ENCODE measurements at places on chromosomes 11 and 22. TPM values are rescaled to one million over a fixed set of nuclear protein-coding genes. Genes with fewer than 3 reads are reported as not detected.
A peak's percentile ranks its signal among the peaks of the same experiment; 100 is the strongest.

NOX4 gene
- not detected for total RNA-seq

HPS5 gene
- 18.0 TPM for total RNA-seq

APOA1 gene
- not detected for total RNA-seq

APOL6 gene
- 62.3 TPM for total RNA-seq

MCHR1 gene
- not detected for total RNA-seq

SLC7A4 gene
- 0.16 TPM for total RNA-seq

SYCE3 gene
- total RNA-seq: not detected

CCDC157 gene
- 5.0 TPM for total RNA-seq

DNA sequence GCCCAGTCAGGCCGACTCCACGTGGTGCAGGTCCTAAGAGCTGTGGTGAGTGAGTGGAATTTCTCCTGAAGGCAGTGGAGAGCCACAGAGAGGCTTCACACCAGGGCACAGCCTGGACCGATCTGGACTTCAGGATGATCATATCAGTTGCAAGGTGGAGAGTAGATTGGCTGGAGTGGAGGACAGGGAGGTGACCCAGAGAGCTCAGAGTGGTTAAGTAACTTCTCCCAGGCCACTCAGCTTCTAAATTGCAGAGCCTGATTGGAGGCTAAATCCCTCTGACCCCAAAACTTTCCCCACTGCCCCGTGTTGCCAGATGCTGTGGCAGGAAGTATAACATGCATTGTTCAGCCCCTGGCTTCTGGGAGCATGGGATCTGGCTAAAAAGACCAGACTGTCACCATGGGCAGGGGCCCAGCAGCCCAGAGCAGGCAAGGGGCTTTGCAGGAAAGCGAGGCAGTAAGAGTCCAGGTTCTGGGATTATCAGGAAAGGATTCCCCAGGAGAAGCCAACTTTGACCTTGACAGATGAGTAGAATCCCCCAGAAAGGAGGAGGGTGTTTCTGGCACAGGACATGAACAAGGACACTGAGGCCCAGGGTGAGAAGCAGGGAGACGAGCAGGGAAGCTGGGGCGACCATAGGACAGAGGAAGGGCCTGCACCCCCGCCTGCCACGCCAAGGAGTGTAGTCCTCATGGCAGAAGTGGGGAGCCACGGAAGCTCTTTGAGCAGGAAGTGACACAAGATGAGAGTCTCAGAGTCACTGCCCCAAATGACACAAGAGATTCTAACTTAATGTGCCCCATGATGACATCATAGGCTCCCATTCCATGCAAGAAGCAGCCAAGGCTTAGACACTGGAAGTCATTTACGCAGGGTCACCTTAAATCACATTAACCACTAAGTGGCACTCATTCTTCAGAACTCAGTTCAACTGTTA is 4.8 kb downstream of the SLC35C1 start:
- H3K4me1 ChIP-seq: peaks cover 46% of the 10 kb centered on the region
- H3K4me3 ChIP-seq: no peak overlapping the region
- DNase-seq: no peak
- no peaks in the 10 kb centered on the region for H3K27me3 ChIP-seq
- peaks cover 41% of the 10 kb centered on the region for H3K36me3 ChIP-seq

DNA sequence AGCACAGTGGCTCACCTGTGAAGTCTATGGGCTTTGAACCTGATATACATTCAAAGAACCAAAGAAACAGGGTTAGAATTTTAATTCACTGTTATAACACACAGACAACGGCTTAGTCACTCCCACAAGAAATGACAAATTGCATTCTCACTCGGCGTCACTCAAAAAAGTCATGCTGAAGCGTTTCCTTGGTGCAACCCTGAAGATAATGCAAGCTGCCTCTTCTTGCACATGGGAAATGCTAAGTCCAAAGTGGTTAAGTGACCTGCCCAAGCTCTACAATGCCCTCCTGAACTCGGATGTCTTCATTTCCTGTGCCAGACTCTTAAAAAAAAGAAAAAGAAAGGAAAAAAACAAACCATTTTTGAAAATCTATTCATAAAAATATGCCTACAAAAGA is 10.0 kb downstream of the LGR4 start:
- H3K27ac ChIP-seq: no peak overlapping the region
- H3K4me3 ChIP-seq: no peak overlapping the region
- H3K27me3 ChIP-seq: peaks cover 6% of the 10 kb centered on the region
- no peaks in the 10 kb centered on the region for H3K4me1 ChIP-seq
- DNase-seq: no peak
- H3K36me3 ChIP-seq: no peaks in the 10 kb centered on the region

DNA sequence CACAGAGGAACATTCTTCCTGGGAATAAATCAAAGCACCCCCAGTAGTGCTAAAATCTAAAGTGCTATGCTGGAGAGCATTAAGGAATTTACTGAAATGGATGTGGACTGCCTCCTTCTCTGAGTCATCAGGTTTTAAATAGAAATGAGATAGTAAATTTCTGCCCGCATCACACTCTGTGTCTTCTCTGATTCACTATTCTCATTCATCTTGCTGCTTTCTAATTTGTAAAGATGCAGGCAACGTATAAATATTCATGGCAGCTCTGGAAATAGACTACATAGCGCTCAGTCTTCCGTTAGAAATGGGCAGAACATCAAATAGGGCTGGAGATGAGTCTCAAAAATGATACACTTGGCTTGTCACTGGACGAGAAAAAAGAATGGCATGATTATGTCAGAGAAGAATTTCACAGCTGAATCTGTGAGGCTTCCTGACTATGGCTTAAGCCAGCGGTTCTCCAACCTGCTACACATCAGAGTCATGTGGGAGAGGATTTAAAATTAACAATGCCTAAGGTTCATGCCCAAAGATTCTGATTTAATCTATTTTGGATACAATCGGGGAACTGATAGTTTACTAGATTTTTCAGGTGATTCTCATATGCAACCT is 178.2 kb downstream of the LRRC4C start:
- H3K4me1 ChIP-seq: no peaks in the 10 kb centered on the region
- H3K27me3 ChIP-seq: no peaks in the 10 kb centered on the region
- no peaks in the 10 kb centered on the region for H3K36me3 ChIP-seq

DNA sequence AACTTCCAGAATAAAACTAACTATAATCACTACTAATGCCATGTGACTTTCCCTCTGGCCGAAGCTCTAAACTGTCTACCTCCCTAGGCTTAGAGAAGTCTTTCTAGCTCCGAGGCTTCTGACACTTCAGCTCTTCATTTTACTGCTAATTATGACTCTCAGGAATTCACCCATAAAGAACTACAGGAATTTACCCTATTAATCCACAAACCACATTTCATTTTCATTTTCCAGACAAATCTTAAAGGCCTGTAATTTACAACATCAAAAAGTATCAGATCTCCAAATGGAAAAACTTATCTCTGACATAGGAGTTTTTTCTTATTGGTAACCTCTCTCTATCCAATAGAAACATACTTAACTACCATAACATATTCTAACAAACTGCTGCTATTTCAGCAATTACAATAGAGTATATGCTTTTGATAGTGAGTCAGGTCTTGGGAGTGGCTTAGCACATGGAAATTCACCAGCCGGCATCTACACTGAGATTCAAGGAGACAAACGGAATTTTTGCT is 33.4 kb downstream of the MRTFA start:
- H3K4me1 ChIP-seq: peaks cover 12% of the 10 kb centered on the region
- no peak overlapping the region for H3K27ac ChIP-seq
- H3K4me3 ChIP-seq: no peak overlapping the region
- H3K36me3 ChIP-seq: no peaks in the 10 kb centered on the region

DNA sequence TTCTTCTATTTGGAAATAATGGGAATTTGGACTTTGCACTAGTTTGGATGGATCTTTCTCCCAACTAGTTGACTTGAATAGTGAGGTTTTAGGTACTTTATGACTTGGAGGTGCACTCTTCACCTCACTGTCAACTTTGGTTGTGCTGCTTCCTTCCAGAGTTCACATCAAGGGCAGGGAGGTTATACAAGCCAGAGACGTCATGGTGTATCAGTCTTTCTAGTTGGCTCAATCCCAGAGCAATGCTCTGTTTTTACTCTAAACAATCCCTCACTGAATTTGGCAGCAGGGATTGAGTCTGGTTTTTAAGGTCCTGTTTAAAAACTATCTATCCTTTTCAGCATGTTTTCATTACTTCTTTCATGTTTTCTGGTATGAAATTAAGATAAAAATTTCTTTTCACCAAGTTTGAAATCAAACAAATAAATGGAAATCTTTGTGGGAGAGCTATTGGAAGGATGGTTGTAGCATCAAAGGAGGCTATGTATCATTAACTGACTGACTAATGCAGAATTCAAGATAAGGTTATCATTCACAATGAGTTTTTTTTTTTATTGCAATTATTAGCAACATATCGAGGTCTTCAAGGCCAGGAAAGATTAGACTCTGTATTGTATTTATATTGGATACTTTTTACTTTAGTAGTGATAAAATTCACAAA is 28.0 kb upstream of the ZBED5 start:
- no peak for DNase-seq
- no peak overlapping the region for H3K27ac ChIP-seq
- no peak overlapping the region for H3K4me3 ChIP-seq
- H3K27me3 ChIP-seq: peaks cover 11% of the 10 kb centered on the region

DNA sequence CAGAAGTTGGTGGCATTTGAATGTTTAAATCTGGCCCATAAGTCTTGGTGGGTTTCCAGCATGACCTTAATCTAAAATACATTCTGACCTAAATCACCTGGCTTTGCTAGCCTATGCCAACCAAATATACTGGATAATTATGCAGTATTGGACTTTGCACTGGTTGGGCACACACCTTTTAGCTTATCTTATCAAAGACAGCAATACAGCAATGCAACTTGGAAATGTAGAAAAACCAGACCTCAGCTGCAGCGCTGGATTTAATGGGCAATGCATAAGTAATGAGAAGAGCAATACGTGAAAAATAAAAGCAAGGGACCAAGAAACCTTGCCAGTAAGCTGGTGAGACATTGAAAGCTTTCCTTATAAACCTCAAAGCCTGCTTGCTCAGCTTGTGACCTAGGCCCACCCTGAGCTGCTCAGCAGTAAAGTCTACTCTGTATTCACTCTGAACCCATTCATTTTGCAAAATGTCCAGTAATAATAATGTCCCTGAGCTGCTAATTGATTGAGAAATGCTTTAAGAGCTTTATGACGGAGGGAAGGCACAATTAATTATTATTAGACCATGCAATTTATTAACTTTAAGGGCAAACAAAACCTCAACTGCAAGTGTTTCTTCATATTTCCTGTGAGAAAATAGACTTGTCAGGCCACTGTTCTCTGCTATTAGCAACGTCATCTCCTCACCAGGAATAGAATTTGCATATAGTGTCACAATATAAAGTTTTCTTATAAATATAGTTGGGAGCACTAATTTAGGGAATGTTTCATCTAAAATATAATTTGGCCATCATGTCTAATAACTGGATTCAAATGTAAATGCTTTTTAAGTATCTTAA is 49.4 kb upstream of the CEP295 start:
- H3K27me3 ChIP-seq: no peaks in the 10 kb centered on the region
- no peak overlapping the region for H3K4me3 ChIP-seq
- no peaks in the 10 kb centered on the region for H3K36me3 ChIP-seq
- no peak for DNase-seq
- H3K27ac ChIP-seq: no peak overlapping the region

- peaks cover 16% of the 10 kb centered on the region for H3K4me1 ChIP-seq
- H3K27ac ChIP-seq: no peak overlapping the region
Observed at GRCh38 chr11:46305295-46305694, 27.8 kb downstream of the CREB3L1 start.

DNA sequence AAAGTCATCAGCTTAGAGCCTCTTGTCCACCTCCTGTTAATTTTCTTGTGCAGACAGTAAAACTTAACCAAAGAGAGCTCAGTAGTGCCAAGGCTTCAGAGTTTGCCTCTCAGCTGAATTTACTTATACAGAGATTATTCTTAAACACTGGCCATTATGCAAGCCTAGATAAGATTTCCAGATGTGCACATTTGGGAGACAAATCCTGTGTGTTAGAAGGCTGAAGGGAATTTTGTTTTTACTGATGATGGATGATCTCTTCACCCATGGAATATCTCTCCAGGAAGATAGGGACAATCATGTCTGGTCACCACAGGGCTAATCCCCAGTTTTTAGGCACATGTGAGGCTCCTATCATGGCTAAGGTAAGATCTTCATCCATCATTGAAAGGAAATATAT is 157.6 kb upstream of the FAT3 start:
- no peak for DNase-seq
- no peaks in the 10 kb centered on the region for H3K27me3 ChIP-seq
- no peak overlapping the region for H3K4me3 ChIP-seq
- no peak overlapping the region for H3K27ac ChIP-seq

DNA sequence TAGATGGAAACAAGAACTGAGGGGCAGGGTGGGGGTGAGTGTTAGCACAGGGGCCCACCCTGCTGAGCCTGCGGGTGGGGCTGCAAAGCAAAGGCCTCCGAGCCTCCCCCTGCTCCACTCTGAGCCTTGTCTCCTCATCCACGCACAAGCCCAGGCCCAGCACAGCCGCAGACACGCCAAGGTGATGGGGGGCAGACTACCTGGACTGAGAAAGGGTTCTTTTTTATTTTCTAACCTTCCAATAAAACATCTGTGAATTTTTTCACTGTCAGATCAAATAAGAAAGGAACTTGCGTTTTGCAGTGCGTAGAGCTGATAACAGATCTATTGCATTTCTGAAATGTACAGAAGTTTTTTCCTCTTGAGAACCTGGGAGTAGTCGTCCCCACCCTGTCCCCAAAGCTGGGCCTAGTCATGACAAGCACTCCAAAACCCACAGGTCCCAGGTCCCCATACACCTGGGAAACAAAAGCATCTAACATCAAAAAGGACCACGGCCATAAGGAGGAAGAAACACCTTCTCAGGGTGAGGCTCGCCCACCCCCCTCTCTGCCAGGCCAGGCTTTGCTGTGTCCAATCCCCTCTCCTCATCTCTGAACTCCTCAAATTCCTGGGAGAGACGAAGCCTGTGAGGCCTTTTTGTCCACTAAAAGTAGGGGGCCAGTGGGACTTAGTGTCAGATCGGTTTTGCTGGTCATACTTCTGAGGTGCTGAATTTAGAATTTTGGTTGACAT is 22.7 kb upstream of the CD5 start:
- H3K36me3 ChIP-seq: peaks cover 10% of the 10 kb centered on the region
- H3K27ac ChIP-seq: peak overlapping the region; percentile 96
- peaks cover 87% of the 10 kb centered on the region for H3K4me1 ChIP-seq
- H3K27me3 ChIP-seq: no peaks in the 10 kb centered on the region

- no peaks in the 10 kb centered on the region for H3K36me3 ChIP-seq
- H3K4me1 ChIP-seq: peaks cover 9% of the 10 kb centered on the region
- no peak for DNase-seq
- H3K27me3 ChIP-seq: peaks cover 1% of the 10 kb centered on the region
Observed at GRCh38 chr11:120217941-120218694, 7.3 kb downstream of the OAF start.

GRCh38 chr11:32216749-32217148 is 125.9 kb downstream of the RCN1 start:
- H3K36me3 ChIP-seq: no peaks in the 10 kb centered on the region
- no peaks in the 10 kb centered on the region for H3K4me1 ChIP-seq
- H3K27ac ChIP-seq: no peak overlapping the region
- no peak for DNase-seq
- H3K27me3 ChIP-seq: peaks cover 2% of the 10 kb centered on the region
- H3K4me3 ChIP-seq: no peak overlapping the region

GRCh38 chr11:131422496-131422895 is 52.1 kb downstream of the NTM start:
- H3K36me3 ChIP-seq: no peaks in the 10 kb centered on the region
- no peaks in the 10 kb centered on the region for H3K4me1 ChIP-seq
- H3K4me3 ChIP-seq: no peak overlapping the region
- DNase-seq: no peak
